ENCODE measurements at places on chromosomes 12 and 14.

DNA sequence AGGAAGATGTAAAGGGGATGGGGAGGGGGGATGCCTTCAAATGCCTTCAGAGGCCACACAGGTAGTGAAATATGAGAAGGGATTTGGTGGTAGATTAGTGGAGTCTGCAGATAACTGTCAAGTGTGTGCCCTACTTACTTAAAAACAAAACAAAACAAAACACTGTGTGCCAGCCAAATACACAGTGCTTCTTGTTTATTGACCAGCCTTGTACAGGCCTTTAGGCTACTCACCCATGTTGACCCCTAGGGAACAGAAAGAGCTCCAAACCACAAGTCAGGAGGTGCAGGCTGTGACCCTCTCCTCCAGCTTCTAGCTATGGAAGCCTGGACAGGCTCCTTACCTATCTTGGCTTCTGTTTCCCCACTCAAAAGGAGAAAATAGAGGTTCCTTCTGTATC lies 562.0 kb downstream of the ETNK1 start:
- no peak for DNase-seq

DNA sequence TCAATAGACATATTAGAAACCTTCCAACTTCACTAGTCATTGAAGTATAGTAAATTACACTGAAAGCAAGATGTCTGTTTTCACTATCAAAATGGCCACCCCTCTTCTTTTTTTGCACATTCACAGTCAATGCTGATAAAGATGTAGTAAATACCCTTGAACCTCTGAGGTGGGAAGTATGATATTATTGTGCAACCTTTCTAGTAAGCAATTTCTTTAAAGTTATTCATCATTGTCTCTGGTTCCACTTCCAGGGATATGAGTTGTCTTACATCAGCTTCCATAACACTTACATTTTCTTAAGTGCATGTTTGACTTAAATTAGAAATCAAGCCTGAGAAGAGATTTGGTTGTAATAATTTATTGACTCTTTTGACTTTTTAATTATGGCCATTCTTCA lies 453.9 kb upstream of the MGAT4C start:
- no peak for DNase-seq

- no peak for DNase-seq
Measured at GRCh38 chr12:107929436-107929835, 154.9 kb downstream of the ASCL4 start.

- DNase-seq, result no peak
Measured at GRCh38 chr14:57823015-57823660, 42.8 kb downstream of the SLC35F4 start.

GRCh38 chr14:51094901-51095853 lies at the start of gene TRIM9:
TRIM9 (minus strand) TSS chr14:51095105; CDS start chr14:51094939, 166 bp downstream.
- peak; percentile 92 for DNase-seq

DNA sequence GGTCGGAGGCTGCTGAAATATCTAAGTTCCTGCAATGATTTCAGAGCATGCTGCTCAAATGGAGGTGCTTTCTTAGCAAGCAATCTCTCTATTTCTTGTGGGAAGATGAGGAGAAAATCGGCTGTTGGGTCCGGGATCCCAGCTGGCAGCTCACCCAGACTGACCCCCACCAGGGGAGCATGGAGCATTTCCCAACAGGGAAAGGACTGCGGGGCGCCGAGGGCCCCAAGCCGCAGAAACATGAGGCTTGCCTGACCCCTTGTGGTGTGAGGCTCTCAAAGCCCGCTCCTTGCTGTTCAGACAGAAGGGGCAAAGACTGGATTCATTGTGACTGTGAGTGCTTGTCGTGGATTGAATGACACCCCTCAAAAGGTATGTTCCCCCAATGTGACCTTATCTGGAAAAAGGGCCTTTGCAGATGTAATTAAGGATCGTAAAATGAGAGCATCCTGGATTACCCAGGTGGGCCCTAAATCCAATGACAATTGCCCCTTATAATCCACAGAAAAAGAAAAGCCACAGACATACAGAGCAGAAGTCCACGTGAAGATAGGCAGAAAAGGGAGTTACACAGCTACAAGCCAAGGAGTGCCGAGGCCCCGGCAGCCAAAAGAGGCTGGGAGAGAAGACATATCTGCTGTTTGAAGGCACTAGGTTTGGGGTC lies 116.3 kb upstream of the VASH1 start:
- DNase-seq, result no peak

GRCh38 chr12:88638388-88638787 lies 58.1 kb upstream of the KITLG start:
- no peak for DNase-seq

DNA sequence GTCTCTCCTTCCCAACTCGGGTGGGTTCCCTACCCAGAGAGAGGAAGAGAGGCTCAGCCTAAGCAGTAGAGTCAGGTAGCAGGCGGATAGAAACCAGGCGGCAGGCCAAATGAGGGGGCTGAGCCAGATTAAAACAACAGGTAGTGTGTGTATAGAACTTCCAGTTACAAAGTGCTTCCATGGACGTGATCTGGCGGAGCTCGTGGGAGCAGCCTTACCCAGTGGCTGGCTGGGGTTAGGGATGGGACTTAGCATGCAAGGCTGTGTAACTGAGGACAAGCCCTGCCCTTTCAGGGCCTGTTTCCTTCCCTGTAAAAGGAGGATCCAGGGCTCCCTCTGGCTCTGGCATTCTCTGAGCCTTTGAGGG lies 8.3 kb downstream of the KRT80 start:
- no peak for DNase-seq

- DNase-seq, result no peak
Measured at GRCh38 chr12:110669193-110669502, 19.8 kb downstream of the HVCN1 start.

DNA sequence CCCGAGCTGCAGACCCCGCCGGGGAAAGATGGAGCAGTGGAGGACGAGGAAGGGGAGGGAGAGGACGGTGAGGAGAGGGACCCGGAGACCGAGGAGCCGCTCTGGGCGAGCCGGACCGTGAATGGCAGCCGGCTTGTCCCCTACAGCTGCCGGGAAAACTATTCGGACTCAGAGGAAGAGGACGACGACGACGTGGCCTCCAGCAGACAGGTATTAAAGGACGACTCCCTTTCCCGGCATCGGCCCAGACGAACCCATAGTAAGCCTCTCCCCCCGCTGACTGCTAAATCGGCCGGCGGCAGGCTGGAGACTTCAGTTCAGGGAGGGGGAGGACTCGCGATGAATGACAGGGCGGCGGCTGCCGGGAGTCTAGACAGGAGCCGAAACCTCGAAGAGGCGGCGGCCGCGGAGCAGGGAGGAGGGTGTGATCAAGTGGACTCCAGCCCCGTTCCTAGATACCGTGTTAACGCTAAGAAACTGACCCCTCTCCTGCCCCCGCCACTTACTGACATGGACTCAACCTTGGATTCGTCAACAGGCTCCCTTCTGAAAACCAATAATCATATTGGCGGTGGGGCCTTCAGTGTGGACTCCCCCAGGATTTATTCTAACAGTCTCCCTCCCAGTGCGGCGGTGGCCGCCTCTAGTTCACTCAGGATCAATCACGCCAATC lies 962 bp downstream of the LEMD3 start:
- peak; percentile 64 for DNase-seq

DNA sequence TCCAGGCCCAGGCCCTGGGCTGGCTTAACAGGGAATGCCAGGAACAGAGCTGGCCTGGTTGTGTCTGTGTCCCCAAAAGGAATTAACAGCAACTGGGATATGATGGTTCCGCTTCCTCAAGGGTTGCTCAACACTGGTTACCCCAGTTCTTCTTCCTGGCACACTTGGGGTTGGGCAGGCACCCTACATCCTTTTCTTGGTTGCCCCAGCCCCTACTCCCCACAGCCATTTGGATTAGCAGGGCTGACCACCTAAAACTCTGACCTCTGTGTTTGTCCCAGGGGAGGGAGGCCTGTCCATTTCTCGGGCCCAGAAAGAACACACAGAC lies 30.8 kb downstream of the NCKAP5L start:
- no peak for DNase-seq

GRCh38 chr14:88188745-88189416 lies 134.2 kb downstream of the KCNK10 start:
- DNase-seq, result no peak

GRCh38 chr12:122609732-122610131 lies 82.7 kb downstream of the KNTC1 start:
- DNase-seq, result no peak

All from stimulated activated CD4-positive, alpha-beta T cell treated with anti-CD3 and anti-CD28 coated beads, Interleukin-4, amount 100 ng/mL, for 1 hour (primary cell).